ENCODE measurements at places on chromosomes 7 and 10.

GRCh38 chr10:118956802-118957442 is 72.6 kb upstream of the NANOS1 start:
- no peak for DNase-seq

- DNase-seq: no peak
These were observed 113.2 kb upstream of the IFRD1 start for GRCh38 chr7:112336936-112337576.

DNA sequence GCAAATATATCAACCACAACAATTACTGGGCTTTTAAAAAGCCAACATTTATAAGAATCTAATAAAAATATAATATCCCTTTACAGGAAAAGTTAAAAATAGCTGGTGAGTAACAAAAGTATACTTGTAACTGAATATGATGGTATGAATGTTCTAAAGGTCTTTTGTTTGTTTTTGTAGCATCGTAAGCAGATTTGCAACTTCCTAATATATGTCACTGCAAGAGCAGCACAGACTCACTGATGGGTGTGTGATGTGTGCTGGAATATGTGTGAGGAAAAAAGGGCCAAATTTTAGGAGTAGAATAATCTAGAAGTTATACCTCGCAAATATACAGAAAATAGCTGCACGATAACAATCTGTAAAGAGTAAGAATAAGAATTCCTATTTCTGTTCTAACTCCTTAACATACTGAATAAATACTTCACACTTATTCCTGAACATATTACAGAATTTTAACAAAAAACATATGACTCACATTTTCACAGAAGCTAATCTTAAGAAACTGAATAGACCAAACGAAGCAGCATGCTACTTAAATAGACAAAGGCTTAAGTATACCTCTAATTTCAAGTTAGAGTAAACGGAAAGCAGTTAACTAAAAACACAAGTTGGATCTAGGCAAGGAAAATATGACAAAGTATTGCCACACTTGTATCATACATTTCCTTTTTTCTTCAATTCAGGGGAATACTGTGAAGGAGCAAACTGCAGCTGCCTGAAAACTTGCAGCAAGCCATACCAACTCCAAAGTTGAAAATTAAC is 9.6 kb downstream of the ETV1 start:
- no peak for DNase-seq

- no peak for DNase-seq
These were observed 90.2 kb upstream of the ABI1 start for GRCh38 chr10:26950934-26951333.

DNA sequence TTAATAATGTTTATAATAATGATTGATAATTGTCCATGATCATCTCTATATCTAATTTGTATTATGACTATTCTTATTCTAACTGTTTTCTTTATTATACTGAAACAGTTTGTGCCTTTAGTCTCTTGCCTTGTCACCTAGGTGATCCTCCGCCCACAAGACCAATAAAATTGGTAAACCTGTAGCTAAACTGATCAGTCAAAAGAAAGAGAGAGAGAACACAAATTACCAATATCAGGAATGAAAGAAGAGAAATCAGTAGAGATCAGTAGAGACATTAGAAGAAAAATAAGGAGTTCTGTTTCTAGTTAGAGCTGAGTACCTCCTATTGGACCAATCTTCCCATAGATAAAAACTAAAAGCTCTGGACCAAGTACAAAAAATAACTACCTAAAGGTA is 6.1 kb upstream of the COA1 start:
- DNase-seq: no peak

DNA sequence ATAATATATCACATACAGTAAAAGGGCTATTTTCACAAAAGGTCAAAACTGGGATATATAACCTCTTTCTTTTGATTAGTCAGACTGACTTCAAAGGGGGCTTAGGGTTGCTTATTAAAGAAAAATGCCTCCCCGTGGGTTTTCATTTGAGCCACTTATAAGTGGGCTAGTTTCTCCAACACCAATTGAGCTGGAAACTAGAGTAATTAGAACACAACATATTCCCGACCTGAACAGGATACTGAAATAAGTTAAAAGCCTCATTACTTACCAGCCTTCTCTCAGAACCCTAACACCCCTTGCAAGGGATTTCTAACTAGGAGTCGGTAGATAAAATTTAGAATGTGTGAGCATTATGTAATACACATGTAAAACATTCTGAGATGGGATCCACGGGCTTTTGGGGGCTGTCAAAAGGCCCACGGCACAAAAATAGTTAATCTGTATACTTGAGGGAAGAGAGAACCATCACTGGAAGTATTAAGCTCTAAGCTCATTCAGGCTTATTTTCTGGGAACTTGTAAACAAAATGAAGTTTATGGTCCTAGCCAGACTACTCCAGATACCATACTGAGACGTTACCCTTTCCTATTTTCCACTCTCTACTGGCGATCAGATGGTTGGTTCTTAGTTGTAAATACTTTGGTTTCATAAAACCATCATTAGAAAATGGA is 29.3 kb upstream of the KMT2E start:
- no peak for DNase-seq

DNA sequence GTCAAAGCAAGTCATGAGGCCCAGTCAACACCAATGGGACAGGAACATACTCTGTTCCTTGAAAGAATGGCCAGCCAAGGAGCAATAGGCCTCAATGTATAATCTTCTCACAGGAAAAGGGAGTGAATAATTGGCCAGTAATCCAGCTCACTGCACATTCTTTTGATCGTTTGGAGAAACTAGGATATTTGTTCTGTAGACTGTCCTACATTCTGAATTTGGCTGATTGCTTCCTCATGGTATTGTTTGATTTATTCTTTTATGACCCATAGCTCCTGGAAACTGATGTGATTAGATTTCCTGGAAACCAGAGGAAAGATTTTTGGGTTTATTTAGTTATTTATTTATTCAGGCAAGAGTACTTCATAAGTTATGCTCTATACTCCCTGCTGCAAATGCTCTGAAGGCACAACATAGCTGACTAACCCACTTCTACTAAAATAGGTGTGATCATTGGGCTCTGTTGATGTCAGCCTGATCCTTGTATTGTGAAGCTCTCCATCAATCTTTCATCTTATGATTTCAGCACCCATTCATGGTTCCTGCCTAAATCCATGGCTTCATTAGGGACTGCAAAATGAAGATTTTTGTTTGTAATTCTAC is 745.2 kb downstream of the SUGCT start:
- DNase-seq: no peak

DNA sequence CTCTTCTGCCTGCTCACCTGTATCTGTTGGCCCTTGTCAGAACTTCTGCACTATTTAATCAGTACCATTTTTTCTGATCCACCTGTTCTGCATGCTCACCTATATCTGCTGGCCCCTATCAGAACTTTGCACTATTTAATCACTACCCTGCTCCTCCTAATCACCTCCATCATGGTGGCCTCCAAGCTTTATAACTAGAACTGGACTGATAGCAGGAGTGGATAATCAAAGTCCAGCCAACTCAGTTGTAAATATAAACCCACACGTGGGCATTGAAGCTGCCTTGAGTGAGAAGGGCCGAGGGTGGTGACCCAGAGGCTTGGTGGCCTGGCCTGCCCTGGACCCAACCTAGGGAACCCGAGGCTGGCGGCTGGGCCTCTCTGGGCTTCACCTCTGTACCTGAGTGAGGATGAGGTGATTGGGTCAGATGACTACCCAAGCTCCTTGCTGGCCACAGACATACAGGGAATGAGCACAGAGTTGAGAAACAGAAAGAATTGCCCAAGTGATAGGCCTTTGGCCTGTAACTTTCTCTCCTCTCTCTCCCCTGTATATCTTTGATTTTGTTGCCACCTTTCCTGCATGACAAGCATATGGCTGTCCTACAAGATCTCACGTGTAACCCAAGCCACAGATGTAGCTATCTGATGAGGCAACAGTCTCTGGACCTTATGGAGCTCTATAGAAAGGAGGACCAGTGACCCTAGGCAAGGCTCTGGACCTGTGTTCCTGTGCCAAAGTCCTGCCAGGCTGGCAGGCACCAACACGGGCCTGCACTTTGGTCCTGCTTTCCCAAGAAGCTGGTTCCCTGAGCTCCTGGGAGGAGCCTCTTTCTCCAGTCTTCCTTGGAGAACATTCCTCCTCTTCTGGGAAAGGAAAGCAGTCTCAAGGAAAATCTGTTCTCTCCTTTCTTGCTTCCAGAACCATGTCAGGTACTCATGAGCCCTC is 23.4 kb upstream of the FAM3C start:
- no peak for DNase-seq

GRCh38 chr10:79209831-79210230 is 137.4 kb upstream of the PPIF start:
- no peak for DNase-seq

DNA sequence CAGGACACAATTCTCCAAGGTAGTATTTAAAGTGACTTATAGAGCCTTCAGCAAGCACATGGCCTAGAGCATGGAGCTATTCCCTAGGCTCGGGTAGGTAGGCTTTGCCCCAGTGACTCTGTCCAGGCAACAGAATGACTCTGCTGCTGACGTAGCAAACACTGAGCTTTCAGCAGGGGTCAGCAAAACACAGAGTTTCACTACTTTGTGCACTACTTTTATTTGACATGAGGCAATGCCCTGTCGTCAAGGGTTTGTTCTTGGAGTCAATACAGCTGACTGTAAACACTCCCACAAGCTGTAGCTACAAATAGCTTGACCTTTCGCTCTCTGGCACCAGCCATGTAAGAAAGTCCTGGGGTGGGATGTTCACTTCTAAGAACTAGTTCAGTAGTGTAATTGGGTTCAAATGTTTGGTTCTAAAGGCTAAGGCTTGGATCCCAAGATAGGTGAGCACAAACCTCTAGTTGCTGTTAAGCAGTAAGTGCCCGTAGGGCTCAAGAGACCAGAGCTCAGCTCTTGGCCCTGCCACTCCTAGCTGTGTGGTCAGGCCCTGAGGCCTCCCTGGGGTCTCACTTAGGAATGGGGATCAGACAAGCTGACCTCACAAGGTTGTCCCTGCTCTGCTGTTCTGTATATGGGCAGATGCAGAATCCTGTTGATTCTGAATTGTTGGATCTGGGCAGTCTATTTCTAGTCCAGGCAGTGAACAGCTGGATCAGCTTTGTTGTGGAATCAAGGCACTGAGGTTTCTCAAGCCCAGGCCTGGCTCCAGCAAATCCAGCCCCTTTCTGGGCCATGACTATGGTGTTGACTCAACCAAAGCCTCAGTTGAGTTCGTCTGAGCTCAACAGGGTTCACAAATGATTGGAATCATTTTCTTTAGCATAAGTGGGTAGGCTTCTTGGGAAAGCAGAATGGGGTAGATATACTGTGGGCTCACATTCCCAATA is 10.7 kb downstream of the NODAL start:
- DNase-seq: no peak

DNA sequence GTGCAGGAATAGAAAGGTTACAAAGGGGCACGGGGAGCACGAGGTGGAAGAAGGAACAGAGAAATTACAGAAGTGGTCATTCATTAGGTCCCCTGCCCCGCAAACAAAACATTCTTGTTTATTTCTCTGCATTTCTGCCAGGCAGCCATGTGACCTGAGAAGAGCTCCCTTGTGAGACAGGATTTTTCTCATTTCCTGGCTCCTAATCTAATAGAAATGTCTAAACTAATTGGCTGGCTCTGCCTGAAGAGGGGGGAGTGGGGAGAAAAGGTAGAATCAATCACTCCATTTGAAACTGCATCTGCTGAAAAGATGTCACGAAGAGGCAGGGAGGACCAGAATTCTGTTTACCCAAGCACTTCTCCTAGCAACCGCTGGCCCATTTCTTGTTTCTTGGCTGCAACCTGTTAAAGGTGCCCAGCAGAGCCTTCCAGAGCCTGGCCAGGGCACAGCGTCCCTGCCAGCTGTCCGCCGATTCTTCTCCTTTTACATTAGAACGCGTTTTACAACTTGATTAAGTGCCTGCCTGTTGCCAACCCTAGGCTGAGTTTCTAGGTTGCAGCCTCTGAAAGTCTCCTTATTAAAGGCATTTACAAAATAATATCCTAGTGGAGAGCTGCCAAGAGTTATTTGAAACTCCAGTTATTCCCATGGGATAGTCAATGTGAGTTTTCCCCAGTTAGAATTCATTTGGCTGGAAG is 1227.6 kb downstream of the TYW1 start:
- peak; percentile 60 for DNase-seq

DNA sequence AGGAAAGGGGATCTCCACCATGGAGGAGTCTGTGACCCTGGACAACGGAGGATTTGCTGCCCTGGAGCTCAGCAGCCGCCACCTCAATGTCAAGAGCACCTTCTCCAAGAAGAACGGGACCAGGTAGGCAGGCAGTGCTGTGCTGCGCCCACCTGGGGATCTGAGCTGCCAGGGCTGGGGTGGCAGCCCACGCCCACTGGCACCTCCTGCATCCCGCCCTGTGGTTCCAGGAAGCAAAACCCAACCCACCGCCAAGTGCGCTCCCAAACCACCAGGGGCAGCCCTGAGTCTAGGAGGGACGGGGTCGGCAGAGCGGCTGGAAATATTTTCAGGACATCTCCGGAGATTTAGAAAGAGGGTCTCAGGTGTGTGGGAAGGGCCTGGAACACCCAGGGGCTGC is 440.3 kb upstream of the FOXK1 start:
- DNase-seq: no peak

GRCh38 chr10:51046654-51047053 is 27.6 kb upstream of the PRKG1 start:
- no peak for DNase-seq

GRCh38 chr7:240146-240676 is 47.8 kb downstream of the FAM20C start:
- DNase-seq: no peak

DNA sequence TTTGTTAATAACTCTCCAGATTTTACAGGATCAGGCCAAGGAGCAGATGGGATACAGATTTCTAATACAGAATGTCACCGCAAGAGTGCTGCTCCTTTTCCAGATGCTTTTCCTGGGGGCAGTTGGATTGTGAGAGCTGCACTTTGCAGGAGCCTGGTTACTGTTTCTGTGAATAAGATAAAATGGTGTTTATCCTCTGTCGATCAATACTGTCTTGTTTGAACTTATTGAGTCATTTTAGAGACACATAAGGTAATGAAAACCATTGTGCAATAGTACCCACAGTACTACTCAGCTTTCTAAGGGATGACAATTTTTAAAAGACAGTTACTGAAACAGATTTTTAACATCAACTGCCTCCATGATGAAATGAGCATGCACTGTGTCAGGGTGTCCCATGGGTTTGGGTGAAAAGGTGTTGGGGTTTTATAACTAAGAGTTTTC is 2.9 kb downstream of the A1CF start:
- DNase-seq: no peak

DNA sequence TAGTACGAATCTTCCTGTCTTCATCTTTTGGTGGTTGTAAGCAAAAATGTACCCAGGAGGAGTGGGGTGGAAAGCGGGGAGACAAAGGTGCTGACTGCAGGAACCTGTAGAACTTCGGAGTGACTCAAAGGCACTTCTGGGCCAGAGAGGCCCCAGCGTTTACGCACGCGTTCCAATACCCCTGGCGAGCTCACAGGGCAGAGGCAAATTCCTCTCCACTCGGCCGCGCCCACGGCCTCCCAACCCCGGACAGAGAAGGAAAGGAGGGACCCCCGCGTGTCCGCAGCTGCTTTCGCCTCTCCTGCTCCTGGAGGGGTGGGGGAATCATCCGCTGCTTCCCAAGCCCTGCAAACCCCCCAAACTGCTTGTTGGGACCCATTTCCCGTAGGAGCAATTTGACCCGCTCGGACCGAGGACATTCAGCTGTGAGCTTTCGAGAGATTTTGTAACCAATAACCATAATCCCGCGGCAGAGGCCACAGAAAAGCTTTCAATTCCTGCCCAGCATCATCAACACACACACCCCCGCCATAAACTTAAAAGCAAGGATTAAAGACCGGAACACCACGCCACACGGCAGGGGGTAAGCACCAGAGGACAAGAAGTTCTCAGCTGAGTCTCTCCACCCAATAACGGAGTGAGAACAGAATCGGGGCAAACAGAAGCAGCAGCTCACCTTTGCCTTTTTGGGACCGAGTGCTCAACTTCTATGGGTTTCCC is 2.3 kb downstream of the IGF2BP3 start:
- DNase-seq: peak; percentile 56
